DMS153 (cell line): ENCODE measurements at places on chromosomes 16 and 17.

DNA sequence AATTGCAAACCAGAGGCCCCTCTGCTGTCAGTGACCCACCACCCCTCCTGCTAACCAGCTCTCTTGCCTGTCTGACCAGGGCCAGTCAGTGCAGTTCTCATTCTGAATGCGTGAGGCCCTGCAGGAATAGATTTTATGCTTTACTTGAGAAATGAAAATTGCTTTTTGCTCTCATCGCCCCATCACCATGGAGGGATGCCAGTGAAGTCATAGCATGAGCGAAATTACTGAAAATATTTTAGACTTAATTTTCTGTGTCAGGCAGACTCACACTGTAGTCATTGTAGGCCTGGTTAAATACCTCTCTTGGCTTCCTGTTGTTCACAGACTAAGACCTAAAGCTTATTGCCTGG lies 490.5 kb upstream of the CDH5 start:
- no peak for DNase-seq

DNA sequence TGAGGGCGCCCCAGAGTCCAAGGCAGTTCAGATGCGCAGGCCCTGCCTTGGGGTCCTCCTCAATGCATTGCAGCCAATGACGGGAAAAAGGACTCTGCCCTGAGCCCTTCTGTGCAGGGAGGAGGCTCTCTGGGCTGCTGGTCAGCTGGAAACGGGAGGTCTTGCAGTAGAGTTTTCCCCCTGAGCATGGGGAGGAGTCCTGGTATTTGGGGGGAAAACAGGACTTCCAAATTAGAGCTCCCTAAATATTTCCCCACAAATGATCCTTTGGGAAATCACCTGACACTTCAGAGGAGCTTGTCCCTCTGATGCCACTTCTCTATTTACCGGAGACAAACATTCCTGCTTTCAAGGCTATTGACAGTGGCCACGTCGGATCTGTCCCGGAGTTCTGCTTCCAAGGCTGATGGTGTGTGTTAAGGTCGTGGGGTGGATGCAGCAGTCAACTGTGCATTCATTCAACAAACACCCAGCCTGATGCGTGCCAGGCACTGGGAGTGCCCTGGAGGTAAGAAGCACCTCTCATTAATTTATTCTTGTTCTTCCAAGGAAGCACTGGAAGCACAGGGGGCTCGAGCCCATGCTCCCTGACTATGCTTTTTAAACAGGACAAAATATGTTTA lies 73.0 kb upstream of the DNAH17 start:
- DNase-seq: no peak

DNA sequence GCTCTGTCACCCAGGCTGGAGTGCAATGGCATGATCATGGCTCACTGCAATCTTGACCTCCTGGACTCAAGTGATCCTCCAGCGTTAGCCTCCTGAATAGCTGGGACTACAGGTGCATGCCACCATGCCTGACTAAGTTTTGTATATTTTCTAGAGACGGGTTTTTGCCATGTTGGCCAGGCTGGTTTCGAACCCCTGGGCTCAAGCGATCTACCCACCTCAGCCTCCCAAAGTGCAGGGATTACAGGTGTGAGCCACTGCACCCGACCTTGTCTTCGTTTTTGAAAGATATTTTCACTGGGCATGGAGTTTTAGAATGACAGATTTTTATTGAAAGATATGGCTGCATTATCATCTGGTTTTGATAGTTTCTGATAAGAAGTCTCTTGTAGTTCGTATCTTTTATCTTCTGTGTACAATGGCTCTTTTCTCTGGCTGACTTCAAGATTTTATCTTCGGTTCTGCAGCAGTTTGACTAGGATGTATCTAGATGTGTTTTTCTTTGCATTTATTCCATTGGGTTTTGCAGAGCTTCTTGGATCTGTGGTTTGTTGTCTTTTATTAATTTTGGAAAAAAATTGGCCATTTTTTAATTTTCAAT lies 14.6 kb downstream of the ADGRG5 start:
- DNase-seq: no peak

GRCh38 chr17:82553210-82553930 lies 33.8 kb downstream of the FOXK2 start:
- DNase-seq: no peak

GRCh38 chr16:71432906-71433305 lies 8.9 kb downstream of the TLE7 start:
- no peak for DNase-seq

DNA sequence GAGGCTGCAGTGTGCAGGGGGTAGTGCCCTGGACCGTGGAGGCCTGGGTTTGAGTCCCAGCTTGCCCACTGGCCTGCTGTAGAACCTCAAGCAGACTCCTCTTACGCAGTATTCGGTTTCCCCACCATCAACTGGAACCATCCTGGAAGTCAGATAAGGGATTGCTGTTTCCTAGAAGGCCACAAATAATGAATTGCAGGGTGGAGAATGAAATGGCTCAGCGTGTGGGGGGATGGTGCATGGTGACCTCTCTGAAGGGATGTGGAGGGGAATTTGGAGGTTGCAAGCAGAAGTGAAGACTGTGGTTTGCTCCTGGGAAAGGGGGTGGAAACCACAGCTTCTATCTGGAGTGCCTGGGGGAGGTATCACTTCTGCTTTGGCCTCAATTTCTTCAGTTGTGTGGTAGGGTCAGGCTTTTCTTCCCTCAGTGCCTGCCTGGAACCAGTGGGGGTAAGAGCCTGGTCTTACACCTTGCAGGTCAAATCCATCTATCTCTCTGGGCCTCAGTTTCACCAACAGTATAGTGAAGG lies 1.7 kb downstream of the ADGRG5 start:
- DNase-seq: no peak

- DNase-seq: no peak
Measured at GRCh38 chr17:63753215-63753614, 11.6 kb upstream of the STRADA start.

DNA sequence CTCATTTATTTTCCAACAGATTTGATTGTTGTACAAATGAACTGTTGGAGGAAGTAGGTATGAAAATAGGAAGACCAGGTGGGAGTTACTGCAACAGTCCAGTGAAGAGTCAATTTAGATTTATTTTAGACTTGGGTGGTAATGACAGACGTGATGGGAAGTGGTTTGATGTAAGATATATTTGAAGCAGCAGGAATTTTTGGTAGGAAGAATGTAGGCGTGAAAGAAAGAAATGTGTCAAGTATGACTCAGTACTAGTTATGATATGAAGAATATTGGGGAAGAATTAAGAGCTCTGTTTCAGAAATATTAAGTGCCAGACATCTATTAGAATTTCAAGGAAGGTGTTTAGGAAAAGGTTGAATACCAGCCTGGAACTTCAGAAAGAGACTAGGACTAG lies 247.9 kb upstream of the AXIN2 start:
- DNase-seq: no peak

DNA sequence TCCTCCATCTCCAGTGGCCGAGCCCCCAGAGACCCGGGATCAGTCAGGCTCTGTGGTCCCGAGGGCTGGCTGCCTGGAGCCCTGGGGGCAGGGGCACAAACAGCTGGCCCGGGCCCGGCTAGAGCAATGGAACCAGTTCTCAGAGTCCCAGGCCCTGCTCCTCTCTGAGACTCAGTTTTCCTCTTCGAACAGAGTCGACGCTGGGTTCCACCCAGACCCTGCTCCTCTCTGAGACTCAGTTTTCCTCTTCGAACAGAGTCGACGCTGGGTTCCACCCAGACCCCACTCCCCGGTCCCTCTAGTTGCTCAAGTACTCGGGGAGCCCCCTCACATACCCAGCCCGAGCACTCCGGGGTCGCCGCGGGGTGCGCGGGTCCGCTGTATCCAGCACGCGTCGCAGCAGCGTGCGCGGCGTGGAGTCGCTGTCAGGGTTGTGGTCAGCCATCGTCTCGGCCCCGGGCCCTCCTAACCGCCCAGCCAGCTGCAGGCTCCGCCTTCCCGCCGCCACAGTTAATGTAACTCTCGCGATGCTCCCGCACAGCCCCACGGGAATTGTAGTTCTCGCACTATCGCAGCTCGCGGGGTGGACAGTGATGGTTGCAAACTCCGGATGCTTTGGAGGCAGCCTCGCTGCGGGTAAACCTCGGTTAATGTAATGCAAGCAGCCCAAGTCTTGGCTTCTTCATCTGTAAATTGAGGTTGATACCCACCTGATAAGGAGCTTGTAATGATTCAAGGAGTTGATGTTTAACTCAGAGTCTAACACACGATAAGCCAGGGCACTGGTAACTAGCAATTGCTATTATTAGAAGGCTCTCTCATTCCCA lies 8.5 kb upstream of the THAP11 start:
- peak; percentile 59 for DNase-seq

GRCh38 chr17:80704894-80705293 lies 160.3 kb downstream of the RPTOR start:
- no peak for DNase-seq

GRCh38 chr17:80113033-80113484 lies 11.7 kb downstream of the GAA start:
- DNase-seq: no peak

GRCh38 chr16:90008708-90009145 lies 10.5 kb downstream of the DBNDD1 start:
- DNase-seq: no peak

DNA sequence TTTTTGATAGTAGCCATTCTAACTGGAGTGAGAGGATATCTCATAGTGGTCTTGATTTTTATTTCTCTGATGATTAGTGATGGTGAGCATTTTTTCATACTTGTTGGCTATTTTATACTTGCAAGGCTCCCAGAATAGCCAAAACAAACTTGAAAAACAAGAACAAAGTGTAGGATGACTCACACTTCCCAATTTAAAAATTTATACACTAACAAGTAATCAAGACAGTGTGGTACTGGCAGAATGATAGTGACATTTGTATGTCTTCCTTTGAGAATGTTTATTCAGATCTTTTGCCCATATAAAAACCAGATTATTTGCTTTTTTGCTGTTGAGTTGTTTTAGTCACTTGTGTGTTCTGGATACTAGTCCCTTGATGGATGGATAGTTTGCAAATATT lies 17.8 kb downstream of the SPECC1 start:
- DNase-seq: no peak

GRCh38 chr16:17162560-17162959 lies 308.2 kb downstream of the XYLT1 start:
- DNase-seq: no peak

- DNase-seq: no peak
Measured at GRCh38 chr16:841455-842060, 41.0 kb upstream of the GNG13 start.

DNA sequence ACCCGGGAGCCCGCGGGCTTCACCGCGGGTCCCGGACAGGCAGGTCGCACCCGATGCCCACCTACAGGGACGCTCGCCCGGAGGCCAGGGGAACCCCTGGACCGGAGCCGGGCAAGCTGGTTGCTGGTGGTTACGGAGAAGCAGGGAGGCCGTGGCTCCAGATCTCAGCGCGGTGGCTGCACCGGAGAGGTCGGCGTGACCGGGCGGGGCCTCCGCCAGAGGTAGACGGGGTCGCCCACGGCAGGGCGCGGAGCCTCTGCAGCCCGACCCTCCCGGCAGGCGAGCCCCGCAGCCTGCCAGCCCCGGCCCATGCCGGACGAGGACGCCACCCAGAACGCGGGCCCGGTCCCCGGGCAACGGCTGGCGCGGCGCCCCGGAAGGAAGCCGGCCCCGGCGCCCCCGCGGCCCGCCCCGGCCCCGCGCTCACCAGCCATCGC lies 341 bp downstream of the PCYT2 start:
- DNase-seq: no peak

- no peak for DNase-seq
Measured at GRCh38 chr17:8345052-8345690, 5.5 kb downstream of the ODF4 start.

- no peak for DNase-seq
Measured at GRCh38 chr16:10037751-10038150, 144.5 kb downstream of the GRIN2A start.

- DNase-seq: peak; percentile 80
Measured at GRCh38 chr17:34374457-34374856, 11.4 kb upstream of the CCL1 start.

GRCh38 chr16:31409433-31409832 lies 16.3 kb downstream of the ITGAD start:
- no peak for DNase-seq

GRCh38 chr17:49292901-49293300 lies 62.3 kb upstream of the PHOSPHO1 start:
- no peak for DNase-seq

DNA sequence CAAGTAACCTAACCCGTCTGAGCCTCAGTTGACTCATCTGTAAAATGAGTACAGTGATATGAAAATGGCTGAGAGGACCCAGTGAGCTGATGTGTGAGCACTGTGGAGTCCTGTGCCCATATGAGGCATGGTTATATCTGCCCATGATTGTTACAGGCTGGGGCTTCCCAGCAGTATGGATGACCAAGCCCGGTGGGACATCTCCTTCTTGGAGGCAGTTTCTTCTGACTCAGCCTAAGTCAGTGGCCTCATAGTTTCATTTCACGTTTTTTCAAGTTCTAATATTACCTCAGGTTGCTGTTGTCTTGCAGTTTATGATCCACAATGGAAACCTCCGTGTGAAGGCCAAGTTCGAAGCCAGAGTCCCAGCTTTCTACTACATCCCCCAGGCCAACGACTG lies 4.8 kb downstream of the ADAP2 start:
- no peak for DNase-seq

DNA sequence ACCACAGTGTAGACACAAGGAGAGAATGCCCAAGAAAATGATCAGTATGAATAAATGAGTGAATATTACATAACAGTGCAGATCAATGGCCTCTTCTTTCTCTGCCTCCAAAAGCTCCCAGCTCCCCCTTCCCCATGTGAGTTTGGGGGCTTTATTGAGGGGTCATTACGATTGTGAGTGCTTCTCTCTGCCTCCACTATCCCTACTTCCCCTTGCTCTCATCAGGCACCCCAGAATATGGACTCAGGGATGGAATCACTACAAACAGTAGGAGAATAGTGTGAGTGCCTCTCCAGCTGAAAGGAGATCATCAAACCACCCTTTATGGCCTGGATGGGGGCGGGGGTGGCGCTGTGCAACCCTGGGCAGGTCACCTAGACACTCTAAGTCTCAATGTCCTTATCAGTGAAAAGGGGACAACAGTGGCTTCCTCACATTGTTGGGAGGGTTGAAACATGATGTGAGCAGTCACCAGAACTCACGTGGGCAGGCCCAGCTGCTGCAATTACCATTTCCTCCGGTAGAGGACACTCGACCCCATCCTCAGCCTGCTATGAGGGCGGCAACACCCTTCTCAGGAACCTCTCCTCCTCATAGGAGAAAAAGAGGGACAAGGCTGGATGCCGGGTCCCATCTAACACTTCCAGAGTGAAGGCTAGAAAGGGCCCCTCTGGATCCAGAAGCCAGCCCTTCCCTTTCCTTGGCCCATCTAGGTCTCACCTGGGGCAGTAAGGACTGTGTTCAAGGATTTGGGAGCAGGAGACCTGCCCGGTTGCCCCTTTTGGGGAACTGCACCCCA lies 2.1 kb upstream of the EPOP start:
- peak; percentile 67 for DNase-seq

- DNase-seq: no peak
Measured at GRCh38 chr16:11051879-11052808, 107.8 kb downstream of the CLEC16A start.

DNA sequence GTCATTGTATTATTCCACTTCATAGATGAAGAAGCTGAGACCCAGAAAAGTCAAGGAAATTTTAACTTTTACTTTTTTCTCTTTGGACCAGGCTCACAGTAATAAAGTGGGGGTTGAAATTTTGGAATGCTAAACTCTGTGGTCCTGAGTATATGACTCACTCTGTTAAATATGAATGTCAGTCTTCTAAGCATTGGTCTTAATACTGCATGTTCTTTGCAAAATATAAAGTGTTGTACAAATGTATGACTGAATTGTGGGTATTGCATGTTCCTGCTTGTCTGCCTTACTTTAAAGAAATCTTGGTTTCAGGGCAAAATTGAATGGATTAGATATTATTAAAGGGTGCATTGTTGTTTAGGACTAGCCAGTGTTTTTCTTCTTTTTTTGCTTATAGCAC lies 950.8 kb upstream of the GOT2 start:
- no peak for DNase-seq
